ENCODE measurements at places on chromosomes 6 and 20. TPM values are rescaled to one million over a fixed set of nuclear protein-coding genes. Genes with fewer than 3 reads are reported as not detected.

The DBNDD2 gene
- total RNA-seq, result 100 TPM

- DNase-seq, result no peak
Measured at GRCh38 chr6:43088654-43089056, 12.5 kb downstream of the PTK7 start.

DNA sequence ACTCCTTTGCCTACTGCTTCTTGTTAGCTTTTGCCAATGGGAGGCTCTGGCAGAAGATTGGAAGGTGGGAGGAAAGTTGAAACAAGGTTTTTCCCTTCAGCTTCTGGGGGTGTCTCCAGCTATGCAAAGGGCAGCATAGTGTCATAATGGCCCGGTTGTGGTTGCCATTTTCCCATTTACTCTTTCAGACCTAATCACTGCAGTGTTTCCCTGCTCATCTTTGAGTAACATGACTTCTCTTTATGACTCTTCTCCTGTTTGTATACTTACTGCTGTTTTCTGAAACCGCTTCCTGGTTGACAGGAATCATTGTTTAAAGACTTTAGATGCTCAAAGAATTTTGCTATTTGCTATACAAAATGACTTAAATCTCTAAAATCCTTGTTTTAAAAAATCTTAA, 19.9 kb downstream of the NRN1 start:
- DNase-seq, result no peak

DNA sequence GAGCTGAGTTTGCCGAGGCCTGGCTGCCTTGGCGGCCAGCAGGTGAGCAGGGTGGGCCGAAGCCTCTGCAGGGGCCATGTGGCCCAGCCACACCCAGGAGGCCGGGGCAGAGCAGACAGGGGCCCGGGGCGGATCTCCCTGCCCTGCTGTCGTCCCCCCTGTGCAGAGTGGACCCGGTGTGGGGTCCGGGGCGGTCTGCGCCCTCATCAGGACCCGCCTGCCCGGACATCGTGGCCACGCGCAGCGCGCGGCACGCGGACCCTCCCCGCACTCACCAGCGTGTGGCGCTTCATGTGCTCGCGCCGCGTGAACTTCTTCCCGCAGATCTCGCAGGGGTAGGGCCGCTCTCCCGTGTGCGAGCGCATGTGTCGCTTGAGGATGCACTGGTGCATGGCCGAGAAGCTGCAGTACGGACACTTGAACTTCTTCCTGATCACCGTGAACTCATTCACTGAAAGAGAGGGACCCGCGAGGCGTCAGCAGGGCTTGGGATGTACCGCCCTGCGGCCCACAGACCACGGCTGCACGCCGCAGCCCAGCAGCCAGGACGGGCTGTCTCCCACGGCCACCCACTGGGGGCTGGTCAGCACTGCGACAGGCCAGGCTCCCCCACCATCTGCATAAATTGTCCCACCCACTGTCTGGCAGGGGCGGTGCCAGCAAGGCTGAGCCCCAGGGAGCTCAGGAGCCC, 13.0 kb downstream of the SLC2A4RG start:
- DNase-seq, result no peak

- no peak for DNase-seq
Measured at GRCh38 chr20:29740951-29741593, 1516.4 kb upstream of the DEFB115 start.

GRCh38 chr20:39259010-39259803, 297.1 kb downstream of the DHX35 start:
- no peak for DNase-seq

GRCh38 chr6:22231616-22232015, 65.2 kb downstream of the PRL start:
- DNase-seq, result no peak

GRCh38 chr6:140204154-140204553, 829.7 kb upstream of the CITED2 start:
- DNase-seq, result no peak

Measured in ascending aorta (tissue), 2 donors.